ENCODE measurements at places on chromosomes 7 and 10.

GRCh38 chr7:116401711-116402110 lies 97.8 kb upstream of the CAV2 start:
- no peak for DNase-seq

DNA sequence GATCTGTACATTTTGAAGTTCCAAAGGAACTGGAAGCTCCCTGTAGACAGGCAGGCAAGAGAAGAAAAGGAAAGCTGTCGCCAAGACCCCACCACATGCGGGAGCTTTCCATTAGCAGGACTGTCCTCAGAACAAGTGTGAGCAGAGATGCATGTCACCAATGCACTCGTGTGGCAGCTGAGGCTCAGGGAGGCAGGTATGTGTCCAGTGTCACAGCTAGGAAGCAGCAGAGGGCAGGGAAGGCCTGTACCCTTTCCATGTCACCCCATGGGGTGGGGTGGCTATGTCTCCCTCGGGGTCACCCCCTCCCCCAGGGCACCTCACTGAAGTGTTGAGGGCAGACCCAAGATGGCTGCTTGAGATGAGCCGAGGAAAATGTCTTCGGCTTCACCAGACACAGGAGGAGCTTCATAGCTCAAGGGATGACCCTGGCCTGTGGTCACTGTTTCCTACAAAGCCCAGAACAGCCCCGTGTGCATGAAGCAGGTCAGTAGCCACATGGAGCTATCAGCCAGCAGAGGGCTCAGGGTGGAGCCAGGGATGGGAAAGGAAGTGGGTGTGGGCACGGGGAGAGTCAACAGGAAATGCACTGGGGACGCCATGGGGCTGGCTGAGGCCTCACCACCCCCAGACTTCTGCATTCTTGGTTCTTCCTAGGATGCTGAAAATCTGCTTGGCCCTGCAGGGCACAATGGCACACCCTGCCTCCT lies 96.6 kb downstream of the FAM53B start:
- DNase-seq: peak; percentile 39

- DNase-seq: no peak
Measured at GRCh38 chr10:78950656-78951587, 117.8 kb upstream of the ZMIZ1 start.

- peak; percentile 50 for DNase-seq
Measured at GRCh38 chr10:9209105-9209798, 1154.8 kb downstream of the GATA3 start.

GRCh38 chr7:41027428-41028115 lies 675.3 kb downstream of the INHBA start:
- DNase-seq: peak; percentile 99

GRCh38 chr10:71042216-71042615 lies 153.9 kb upstream of the PCBD1 start:
- DNase-seq: no peak

DNA sequence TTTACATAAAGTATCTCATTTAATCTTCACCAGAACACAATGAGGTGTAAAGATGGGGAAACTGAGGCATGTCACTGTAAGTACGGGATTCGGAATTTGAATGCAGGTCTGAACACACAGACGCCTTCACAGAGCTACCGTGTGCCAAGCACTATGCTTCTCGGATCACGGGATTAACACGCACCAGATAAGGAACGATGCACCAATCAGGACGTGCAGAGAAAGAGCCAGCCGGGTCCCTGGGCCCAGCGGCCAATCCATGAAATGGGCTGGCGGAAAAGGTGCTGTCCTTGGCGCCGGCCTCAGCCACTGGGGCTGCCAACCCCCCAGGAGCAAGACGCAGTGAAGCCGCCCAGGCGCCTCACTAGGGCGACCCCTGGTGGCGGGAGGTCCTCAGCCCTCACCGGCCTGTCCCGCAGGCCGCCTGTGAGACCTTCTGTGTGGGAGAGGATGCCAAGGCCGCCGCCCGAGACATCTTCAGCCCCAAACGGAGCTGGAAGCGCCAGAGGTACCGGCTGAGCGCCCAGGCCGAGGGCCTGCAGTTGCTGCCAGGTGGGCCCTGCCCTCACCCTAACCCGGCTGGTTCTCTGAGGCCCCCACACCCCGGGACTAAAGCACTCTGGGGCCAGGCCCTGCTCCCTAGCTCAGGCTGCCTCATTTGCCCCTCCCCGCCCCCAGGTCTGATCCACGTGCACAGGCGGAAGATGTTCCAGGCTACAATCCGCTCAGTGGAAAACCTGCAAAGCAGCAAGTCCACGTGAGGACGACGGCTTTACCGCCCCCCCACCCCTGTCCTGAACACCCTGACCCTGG lies 15.6 kb downstream of the ATG9B start:
- DNase-seq: peak; percentile 24

- DNase-seq: peak; percentile 89
Measured at GRCh38 chr10:4807761-4808507, 18.1 kb upstream of the AKR1E2 start.

DNA sequence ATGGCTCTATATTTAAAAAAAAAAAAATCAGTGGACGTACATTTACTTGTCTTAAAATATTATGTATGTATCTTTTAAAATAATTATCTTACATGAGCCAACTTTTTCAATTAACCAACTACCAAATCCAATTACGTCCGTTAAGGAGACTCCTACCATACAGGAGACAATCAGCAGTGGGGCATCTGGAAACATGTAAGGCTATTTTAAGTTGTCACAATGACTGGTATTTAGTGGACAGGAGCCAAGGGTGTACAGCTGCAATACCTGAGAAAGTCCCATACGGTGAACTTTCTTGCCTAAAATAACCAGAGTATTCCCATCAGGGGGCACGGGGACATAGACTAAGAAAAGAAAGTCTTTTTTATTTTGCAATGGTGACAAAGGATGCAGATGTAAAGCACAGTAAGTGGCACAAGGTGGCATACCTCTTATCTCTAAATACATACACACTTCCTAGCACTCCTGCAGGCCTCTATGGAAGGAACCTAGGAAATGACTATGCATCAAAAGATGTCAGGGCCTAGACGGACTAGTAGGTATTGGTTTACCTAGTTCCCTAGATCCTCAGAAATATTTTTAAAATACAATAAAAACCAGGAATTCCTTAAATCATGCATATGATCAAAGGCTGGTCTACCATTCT lies 16.0 kb upstream of the TLL2 start:
- no peak for DNase-seq

DNA sequence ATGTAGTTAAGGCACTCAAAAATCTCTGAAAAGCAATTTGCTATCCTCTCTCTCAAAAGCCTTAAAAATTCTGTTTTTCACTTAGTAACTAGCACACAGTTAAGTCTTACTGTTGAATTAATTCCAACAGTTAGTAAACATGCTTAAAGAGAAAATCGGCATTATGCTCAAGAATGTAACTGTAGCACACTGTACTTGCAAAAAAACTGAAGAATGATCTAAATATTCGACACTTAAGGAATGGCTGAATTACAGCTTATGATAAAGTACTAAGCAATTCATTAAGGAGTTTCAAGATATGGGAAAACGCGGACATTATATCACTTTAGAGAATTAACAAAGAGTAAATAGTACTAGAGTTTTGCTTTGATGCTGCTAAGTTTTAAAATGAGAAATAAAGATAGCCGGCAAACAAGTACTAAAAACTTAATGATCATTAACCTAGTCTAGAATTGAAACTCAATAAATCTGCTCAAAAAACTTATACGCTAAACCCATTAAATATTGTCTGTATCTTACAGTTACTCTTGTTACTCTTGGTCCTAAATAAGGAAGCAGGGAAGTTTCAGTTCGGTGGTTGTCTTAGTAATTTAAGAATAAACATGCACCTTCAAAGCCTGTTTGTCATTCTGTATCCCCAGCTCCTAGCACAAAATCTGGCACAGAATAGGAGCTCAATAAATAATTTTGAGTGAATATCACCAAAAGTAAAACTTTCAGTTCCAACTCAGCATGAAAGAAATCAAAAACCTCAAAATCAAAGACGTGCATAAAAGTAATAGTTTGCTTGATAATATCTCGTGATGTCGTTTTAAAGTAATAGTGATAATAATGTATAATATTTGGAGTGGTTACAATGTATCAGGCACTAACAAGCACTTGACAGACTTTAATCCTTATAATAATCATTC lies 1.2 kb downstream of the TRDMT1 start:
- DNase-seq: peak; percentile 49

GRCh38 chr10:60718886-60719285 lies 59.4 kb upstream of the CDK1 start:
- no peak for DNase-seq

DNA sequence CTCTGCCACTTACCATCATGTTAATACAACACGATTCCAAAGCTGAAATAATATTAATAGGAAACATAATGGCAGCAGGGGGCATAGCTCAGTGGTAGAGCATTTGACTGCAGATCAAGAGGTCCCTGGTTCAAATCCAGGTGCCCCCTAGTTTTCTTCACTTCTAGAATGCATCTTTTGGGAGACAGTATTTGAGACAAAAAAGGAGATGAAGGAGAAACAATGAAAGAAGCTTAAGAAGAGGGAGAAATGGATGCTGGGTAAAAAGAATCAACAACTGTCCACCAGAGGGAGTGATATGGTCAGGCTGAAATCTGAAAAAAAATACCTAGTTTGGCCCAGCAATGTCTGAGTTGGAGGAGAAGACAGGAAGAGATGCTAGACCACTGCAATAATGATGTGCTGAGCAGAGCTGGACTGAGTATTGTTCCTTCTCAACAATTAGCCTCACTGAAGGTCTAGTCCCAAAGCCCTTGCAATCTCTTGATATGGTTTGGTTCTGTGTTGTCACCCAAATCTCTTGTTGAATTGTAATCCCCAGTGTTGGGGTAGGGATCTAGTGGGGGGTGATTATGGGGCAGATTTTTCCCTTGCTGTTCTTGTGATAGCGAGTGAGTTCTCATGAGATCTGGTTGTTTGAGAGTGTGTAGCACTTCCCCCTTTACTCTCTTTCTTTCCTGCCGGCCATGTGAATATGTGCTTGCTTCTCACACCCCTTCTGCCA lies 48.3 kb downstream of the ZNF783 start:
- DNase-seq: peak; percentile 83

GRCh38 chr10:101967713-101968112 lies 88.3 kb downstream of the ARMH3 start:
- peak; percentile 20 for DNase-seq

- DNase-seq: peak; percentile 35
Measured at GRCh38 chr10:15236340-15236739, 67.8 kb upstream of the NMT2 start.

DNA sequence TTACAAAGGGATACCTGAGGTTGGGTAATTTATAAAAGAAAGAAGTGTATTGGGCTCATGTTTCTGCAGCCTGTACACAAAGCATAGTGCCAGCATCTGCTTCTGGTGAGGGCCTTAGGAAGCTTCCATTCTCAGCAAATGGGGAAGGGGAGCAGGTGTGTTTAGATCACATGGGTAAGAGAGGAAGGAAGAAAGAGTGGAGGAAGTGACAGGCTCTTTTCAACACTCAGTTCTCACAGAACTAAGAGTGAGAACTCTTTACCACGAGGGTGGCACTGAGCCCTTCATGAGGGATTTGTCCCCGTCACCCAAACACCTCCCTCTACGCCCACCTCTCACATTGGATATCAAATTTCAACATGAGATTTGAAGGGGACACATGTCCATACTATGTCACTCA lies 506 bp upstream of the FAM170B start:
- no peak for DNase-seq

- no peak for DNase-seq
Measured at GRCh38 chr10:110358278-110358677, 53.6 kb upstream of the SMNDC1 start.

- DNase-seq: peak; percentile 30
Measured at GRCh38 chr10:73060738-73061635, 35.7 kb downstream of the P4HA1 start.

DNA sequence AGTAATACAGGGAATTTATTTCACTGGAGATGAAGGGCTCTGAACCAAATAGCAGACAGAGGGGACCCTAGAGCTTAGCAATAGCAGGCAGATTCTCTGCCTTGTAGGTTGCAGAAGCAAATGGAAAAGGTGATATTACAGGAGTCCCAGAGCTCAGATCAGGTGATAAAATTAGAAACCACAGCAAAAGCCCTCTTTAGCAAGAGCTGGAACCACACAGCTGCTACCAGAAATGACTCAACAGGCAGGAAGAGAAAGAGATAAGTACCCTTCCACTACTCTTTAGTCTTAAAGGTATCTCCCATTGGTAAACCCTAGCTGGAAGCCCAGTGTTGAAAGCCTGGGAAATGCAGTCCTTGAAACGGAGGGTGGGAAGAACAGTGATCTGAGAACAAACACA lies 535.6 kb upstream of the GHITM start:
- DNase-seq: no peak

- DNase-seq: no peak
Measured at GRCh38 chr10:111098679-111099437, 22.0 kb downstream of the ADRA2A start.

DNA sequence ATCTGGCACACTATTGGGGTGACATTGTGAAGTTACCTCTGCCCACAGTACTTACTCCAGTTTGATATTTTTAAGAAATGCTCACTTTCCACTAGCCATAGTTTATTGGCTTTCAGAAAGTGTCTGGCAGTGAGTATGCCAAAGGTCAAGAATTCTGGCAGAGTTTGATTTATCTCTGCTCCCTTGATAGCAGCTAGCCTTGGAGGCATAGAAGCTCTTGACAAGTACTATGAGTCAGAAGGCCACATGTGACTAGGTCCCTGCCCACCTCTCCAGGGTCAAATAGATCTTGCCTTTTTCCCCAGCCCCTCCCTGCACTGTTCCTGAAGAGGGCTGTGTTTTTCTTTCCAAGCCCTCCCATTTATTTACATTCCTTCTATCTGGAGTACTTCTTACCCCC lies 202.2 kb downstream of the AUTS2 start:
- peak; percentile 40 for DNase-seq

- DNase-seq: no peak
Measured at GRCh38 chr7:35263396-35263795, 9.5 kb upstream of the TBX20 start.

DNA sequence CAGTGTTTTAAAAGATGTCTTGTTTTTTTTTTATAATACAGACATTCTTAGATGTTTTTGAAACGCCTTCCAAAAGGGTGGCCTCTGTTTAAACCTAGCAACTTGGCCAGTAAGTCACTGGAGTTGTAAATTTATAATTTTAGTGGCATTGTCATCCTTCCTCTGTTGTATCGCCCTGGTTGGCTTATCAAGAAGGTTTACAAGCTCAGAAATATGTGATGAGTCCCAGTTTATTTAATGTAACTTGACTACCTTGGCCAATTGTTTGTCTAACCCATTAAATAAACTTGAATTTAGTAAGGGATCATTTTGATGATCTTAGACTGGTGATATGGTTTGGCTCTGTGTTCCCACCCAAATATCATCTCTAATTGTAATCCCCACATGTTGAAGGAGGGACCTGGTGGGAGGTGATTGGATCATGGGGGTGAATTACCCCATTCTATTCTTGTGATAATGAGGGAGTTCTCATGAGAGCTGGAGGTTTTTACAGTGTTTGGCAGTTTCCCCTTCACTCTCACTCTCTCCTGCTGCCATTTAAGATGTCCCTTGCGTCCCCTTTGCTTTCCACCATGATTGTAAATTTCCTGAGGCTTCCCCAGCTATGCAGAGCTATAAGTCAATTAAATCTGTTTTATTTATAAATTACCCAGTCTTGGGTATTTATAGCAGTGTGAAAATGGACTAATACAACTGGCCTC lies 13.4 kb upstream of the NT5C3A start:
- DNase-seq: no peak

All from AG10803 (cell line).